Chondrocyte (in vitro differentiated cells): ENCODE measurements at places on chromosomes 2 and 18. TPM values are rescaled to one million over a fixed set of nuclear protein-coding genes. Genes with fewer than 3 reads are reported as not detected.

DNA sequence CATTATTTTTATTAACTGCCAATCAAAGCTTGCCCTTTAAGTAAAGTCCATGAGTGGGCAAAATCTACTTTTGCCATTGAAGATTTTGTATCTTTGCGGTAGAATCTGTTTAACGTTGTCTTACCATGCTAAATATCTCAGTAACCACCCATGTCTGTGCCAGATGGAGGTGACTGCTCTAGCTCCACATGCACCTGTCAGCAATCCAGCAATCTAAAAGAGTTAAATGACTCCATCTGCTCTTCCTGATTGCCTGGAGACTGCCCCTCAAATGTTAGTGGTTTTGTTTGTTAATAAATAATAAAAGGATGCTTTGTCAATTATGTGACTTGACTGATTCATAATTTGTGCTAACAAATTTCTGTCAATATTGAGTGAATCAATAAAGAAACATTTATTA lies 141.7 kb downstream of the RBM43 start:
- H3K36me3 ChIP-seq: peaks cover 3% of the 10 kb centered on the region
- H3K27me3 ChIP-seq: no peaks in the 10 kb centered on the region
- no peak for DNase-seq
- peaks cover 3% of the 10 kb centered on the region for H3K4me1 ChIP-seq
- H3K27ac ChIP-seq: no peak overlapping the region

DNA sequence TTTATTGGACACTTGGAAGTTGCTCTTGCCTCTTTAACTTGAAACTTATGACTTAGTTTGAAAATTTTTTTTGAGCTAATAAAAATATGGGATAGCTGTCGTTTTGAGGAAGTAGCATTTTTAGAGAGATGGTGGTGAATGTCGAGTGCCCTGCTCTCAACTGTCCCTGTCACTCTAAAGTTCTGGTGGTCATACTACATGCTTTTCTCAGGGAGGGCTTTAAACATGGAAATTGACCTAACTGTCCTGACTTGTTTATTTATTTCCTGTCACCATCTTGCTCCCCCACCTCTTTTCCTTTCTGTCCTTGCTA lies 16.0 kb downstream of the CEP192 start:
- no peak for DNase-seq
- H3K27ac ChIP-seq: no peak overlapping the region
- peaks cover 2% of the 10 kb centered on the region for H3K36me3 ChIP-seq
- no peaks in the 10 kb centered on the region for H3K4me1 ChIP-seq
- H3K27me3 ChIP-seq: no peaks in the 10 kb centered on the region

GRCh38 chr2:53865264-53865663 lies 5.5 kb upstream of the GPR75 start:
- no peak for DNase-seq
- no peak overlapping the region for H3K27ac ChIP-seq
- no peak overlapping the region for H3K4me3 ChIP-seq
- no peaks in the 10 kb centered on the region for H3K27me3 ChIP-seq

DNA sequence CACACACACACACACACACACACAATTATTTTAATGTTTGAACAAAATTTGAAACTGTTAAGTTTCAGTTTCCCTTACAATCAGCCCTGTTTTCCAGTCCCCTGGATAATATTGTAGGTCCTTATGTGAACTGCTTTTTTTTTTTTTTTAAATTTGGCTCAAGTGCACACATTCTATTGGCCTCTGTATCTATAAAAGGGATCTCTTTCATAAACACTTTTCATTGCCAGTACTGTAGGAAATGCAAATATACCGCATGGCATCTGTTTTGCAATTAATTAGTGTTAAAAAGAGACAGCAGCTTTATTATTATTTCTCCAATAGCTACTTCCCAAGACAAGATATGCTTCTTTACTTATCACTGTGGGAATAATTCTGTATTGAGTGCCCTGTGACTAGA lies 738.7 kb downstream of the EPHA4 start:
- H3K27ac ChIP-seq: no peak overlapping the region
- H3K4me3 ChIP-seq: no peak overlapping the region
- no peak for DNase-seq
- H3K27me3 ChIP-seq: no peaks in the 10 kb centered on the region

GRCh38 chr2:46231721-46232120 lies 65.5 kb upstream of the EPAS1 start:
- peaks cover 6% of the 10 kb centered on the region for H3K4me1 ChIP-seq
- H3K36me3 ChIP-seq: no peaks in the 10 kb centered on the region
- no peak for DNase-seq
- H3K27ac ChIP-seq: no peak overlapping the region

GRCh38 chr18:61738488-61738887 lies 154.3 kb downstream of the RNF152 start:
- peak overlapping the region; percentile 79 for H3K27ac ChIP-seq
- DNase-seq: no peak
- no peaks in the 10 kb centered on the region for H3K36me3 ChIP-seq

GRCh38 chr2:183037553-183038340 lies 510 bp downstream of the NCKAP1 start:
- no peaks in the 10 kb centered on the region for H3K27me3 ChIP-seq
- no peaks in the 10 kb centered on the region for H3K36me3 ChIP-seq
- DNase-seq: peak; percentile 90
- peaks cover 49% of the 10 kb centered on the region for H3K4me1 ChIP-seq

GRCh38 chr2:172397148-172397834 lies 30.1 kb upstream of the ITGA6 start:
- peak overlapping the region; percentile 36 for H3K27ac ChIP-seq
- H3K27me3 ChIP-seq: no peaks in the 10 kb centered on the region
- H3K4me3 ChIP-seq: no peak overlapping the region
- peaks cover 23% of the 10 kb centered on the region for H3K4me1 ChIP-seq

DNA sequence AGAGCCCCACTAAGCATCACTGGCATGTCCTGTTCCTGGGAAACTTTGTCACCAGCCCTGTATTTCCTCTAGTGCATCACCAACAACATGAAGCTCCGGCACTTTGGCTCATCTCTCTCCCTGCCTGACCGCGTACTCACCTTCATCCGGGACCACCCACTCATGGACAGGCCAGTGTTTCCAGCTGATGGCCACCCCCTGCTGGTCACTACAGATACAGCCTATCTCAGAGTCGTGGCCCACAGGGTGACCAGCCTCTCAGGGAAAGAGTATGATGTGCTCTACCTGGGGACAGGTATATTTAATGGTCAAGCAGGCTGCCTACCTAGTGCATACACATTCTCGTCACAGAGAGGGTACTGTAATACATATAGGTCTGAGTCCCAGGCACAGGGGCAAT lies 21.0 kb downstream of the SEMA4F start:
- no peaks in the 10 kb centered on the region for H3K27me3 ChIP-seq
- DNase-seq: no peak
- H3K4me3 ChIP-seq: no peak overlapping the region
- H3K36me3 ChIP-seq: peaks cover 29% of the 10 kb centered on the region
- H3K27ac ChIP-seq: no peak overlapping the region
- peaks cover 4% of the 10 kb centered on the region for H3K4me1 ChIP-seq

- H3K27me3 ChIP-seq: no peaks in the 10 kb centered on the region
- no peak overlapping the region for H3K4me3 ChIP-seq
- H3K36me3 ChIP-seq: no peaks in the 10 kb centered on the region
- H3K27ac ChIP-seq: no peak overlapping the region
- no peak for DNase-seq
Measured at GRCh38 chr18:33560686-33561370, 17.2 kb upstream of the ASXL3 start.

DNA sequence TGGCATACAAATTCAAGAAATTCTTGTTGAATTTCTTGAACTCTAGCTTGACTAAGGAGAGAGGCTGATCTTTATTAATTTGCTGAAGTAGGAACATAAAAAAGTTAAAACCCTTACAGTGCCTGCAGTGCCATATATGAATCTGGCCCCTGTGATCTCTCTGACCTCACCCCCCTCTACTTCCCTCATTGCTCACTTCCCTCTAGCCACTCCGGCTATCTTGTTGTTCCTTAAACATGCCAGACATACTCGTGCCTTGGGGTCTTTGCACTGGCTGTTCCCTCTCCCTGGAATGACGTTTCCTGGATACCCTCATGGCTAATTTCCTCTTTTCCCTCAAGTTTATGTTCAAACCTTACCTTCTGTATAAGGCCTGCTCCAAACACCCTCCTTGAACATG lies 246.3 kb upstream of the SIX2 start:
- no peaks in the 10 kb centered on the region for H3K27me3 ChIP-seq
- H3K4me3 ChIP-seq: no peak overlapping the region
- no peak for DNase-seq
- H3K27ac ChIP-seq: peak overlapping the region; percentile 29
- peaks cover 80% of the 10 kb centered on the region for H3K4me1 ChIP-seq

- H3K4me1 ChIP-seq: peaks cover 13% of the 10 kb centered on the region
- DNase-seq: no peak
- no peak overlapping the region for H3K27ac ChIP-seq
- no peak overlapping the region for H3K4me3 ChIP-seq
- H3K36me3 ChIP-seq: no peaks in the 10 kb centered on the region
- H3K27me3 ChIP-seq: peaks cover 5% of the 10 kb centered on the region
Measured at GRCh38 chr2:29744976-29745375, 176.4 kb downstream of the ALK start.

DNA sequence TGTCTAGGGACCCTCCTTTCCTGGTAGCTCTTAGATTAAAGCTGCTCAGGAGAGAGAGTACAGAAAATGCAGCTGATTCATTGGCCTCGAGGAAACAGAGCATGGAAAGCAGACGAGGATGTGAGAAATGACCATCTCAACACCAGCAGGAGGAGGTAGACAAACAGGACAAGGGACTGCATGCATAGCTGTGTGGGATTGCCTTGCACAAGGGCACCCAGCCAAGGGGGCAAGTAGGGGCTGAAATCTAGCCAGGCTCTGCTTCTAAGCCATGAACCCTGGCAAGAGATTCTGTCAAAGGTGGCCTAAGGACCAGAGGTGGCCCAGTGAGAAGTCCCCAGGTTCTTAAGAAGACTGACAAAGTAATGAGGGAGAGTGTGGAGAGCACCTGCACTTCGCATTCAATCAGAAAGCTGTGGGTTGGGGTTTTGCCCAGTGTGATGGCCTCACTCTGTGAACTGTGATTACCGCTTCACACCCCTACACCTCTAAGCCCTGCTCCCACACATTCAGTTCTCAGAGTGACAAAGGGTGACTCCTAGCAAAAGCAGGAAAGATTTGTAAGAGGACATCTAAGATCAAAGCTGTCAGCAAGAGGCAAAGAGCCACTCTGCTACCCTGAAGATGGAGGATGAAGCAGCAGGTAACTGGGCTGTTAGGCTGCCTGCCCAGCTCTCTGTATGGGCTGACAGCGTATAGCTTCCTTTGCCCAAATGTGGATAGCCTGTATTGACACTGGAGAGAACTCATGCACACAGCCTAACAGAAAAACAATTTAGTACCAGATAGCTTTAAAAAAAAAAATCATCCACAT lies 151.3 kb upstream of the PELI1 start:
- H3K4me1 ChIP-seq: peaks cover 12% of the 10 kb centered on the region
- no peak overlapping the region for H3K27ac ChIP-seq
- no peak for DNase-seq
- no peaks in the 10 kb centered on the region for H3K27me3 ChIP-seq

DNA sequence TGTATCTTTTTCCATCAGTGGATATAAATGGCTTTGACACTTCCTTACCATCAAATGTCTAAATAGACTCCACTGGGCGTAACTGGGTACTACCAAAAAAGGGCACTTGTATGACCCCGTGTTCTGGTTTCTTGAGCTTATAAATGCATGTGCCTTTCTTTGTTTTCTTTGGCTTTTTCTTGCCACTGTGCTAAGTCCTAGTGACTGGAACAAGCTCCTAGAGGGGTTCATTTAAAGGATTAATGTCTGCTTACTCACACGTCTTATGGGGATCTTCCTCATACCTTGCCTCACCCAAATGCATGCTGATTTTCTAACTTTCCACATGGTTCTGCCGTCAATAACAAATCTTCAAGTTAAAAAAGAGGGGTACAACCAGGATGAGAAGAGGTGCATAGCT lies 19.8 kb upstream of the ZNF532 start:
- H3K4me3 ChIP-seq: no peak overlapping the region
- H3K4me1 ChIP-seq: peaks cover 62% of the 10 kb centered on the region
- H3K27ac ChIP-seq: peak overlapping the region; percentile 33
- no peaks in the 10 kb centered on the region for H3K36me3 ChIP-seq
- no peaks in the 10 kb centered on the region for H3K27me3 ChIP-seq

DNA sequence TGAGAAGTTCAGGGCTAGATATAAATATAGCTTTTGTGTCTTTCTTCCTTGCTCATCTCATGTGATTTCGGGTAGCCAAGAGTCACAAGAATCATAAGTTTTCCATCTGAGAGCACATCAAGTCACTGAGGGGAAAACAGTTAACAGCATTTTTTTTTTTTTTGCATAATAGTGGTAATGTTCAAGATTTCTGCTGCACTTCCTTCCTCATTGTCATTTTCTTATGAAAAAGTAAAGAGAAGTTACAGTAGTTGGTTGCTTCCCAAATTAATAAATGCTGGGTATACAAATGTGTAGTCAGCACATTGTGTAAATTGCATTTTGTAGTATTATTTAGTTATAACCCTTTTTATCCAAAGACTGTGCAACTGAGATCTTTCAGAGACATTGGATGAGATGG lies 93.6 kb downstream of the ZEB2 start:
- no peak overlapping the region for H3K4me3 ChIP-seq
- peak overlapping the region; percentile 28 for H3K27ac ChIP-seq
- DNase-seq: no peak
- peaks cover 18% of the 10 kb centered on the region for H3K36me3 ChIP-seq
- H3K4me1 ChIP-seq: peaks cover 18% of the 10 kb centered on the region

DNA sequence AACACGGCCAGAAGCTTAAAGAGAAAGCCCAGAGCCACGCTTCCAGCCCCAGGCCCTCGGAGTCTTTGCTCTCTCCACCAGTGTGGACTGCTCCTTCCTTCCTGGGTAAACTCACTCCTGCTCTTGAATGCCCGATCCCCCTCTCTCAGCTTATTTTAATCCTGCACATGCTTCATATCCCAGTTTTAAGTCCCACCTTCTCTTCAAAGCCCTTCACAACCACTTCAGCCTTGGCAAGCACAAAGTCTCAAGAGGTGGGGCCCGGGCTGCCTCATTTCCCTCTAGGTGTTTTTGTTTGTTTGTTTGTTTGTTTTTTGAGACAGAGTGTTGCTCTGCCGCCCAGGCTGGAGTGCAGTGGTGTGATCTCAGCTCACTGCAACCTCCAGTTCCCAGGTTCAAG lies 21.6 kb upstream of the CREG2 start:
- no peak overlapping the region for H3K4me3 ChIP-seq
- H3K4me1 ChIP-seq: no peaks in the 10 kb centered on the region
- no peak overlapping the region for H3K27ac ChIP-seq
- peaks cover 33% of the 10 kb centered on the region for H3K27me3 ChIP-seq

DNA sequence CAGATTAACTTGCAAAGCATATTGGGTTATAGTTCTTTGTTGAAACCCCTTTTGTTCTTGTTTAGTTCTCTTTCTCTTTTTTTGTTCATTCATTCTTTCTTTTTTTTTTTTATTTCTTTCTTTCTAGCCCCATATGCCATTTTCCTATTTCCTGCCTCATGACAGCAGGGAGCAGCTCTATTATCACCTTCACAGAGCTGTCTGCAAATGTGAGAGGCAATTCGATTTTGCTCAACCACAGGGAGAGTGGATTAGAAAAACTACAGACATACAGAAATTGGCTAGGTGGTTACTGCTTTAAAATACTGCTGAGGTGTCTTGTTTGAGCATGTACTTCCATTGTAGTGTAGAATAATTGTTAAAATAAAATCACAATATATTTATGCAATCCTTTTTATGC lies 44.2 kb upstream of the TBR1 start:
- H3K27ac ChIP-seq: no peak overlapping the region
- no peak overlapping the region for H3K4me3 ChIP-seq
- H3K36me3 ChIP-seq: peaks cover 11% of the 10 kb centered on the region

Gene FEZ2
- 46.8 to 49.8 TPM (median 47.0 TPM) in 3 replicates for total RNA-seq

Gene AOX1
- 1.7 to 3.4 TPM (median 2.0 TPM) in 3 replicates for total RNA-seq

Gene ICA1L
- total RNA-seq: 4.9 to 6.6 TPM (median 6.6 TPM) in 3 replicates

Gene TGFA
- 0.21 to 0.25 TPM in 2 of 3 replicates, not detected in the other for total RNA-seq
